ENCODE measurements at places on chromosomes 2 and 18.

DNA sequence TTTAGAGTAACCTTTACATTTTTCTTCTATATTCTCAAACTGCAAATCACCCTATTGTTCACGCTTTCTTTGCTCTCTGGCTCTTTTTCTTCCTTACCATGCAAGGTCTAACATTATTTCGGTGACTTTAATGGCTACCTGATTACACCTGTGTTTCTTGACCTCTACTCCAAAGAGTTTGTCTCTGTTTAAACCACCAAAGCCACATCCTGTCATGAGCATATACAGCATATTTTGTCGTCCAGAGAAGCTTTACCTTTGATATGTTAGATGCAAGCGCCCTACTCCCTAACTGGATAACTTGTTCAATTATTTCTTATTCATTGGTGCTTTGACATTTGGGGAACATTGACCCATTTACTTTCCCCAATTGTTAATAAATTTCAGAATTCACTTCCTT, 565.1 kb upstream of the GCFC2 start:
- DNase-seq = no peak

- no peak for DNase-seq
Measured at GRCh38 chr18:8895987-8896619, 190.7 kb downstream of the MTCL1 start.

- no peak for DNase-seq
Measured at GRCh38 chr2:160735696-160736095, 242.1 kb upstream of the RBMS1 start.

DNA sequence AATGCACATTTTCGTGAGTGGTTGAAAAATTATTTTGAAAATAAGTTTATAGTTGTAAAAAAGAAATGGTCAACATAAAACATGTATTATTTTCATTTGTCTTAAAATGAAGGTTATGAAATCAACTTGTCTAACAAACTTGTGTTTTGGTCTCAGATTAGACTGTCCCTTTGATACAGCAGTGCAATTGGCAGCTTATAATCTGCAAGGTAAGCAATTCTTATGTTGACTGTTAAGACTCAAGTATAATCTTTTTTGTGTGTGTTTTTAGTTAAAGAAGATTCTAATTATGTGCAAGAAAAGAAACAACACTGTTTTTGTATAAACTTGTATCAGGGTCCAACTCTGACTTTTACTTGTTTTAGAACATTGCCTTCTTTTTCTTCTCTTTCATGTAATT, 62.7 kb downstream of the EPB41L5 start:
- no peak for DNase-seq

GRCh38 chr2:9679218-9679617, 48.4 kb upstream of the YWHAQ start:
- no peak for DNase-seq

DNA sequence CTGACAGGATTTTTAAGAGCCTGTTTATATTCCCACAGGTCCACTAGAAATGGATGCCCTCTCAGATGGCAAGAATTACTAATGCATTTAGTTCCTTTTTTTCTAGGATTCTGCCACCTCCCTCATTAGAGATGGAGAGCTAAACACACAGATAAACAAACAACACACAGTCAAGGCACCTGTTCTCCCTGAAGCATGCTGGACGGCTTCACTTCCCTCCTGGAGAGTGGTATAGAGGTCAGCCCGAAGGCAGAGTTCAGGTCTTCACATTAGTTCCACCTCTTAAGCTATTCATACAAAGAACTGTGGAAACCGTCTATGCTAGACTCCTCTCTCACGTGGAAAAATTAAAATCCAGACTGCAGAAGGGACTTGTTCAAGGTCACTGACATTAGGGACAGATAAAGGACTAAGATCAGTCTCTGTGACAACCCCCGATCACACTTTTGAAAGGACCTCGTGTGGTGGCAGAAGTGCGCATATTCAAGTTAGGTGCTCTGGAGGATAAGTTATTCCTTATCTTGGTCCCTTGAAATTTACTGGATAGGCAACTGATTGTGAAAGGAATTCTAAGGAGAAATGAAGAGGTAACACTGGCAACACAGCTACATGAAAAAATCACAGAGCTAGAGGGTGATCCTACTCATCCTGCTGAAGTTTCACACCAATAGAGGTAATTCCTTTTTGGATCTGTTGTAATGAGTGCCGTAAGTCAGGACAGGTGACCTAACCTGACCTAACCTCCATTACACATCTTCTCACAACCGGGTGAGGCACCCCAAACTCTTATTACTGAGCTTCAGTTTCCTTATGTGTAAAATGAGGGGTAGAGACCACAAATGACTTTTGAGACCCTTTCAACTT, 75.1 kb downstream of the SPRED2 start:
- peak; percentile 17 for DNase-seq

GRCh38 chr2:217835931-217836891, 166.6 kb downstream of the TNS1 start:
- DNase-seq = peak; percentile 64

DNA sequence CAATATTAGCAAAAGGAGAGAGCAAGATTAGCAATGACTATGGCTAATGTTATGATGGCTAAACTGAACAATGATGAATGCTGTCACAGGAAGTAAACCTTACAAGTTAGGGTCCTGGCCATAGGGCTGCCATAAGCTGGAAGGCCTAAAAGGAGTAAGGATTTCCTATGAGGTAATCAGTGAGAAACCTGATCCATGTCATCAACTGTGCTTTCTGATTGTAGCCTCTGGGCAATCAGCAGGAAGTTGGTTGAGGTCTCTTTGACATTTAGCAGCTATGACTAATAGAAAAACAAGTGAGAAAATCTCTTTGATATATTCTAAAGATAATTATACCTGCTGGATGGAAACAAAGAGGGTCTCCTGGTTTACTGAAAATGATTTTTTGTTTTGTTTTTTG, 193.0 kb downstream of the RAB3GAP1 start:
- DNase-seq = no peak

GRCh38 chr2:240796543-240797499, 23.2 kb downstream of the KIF1A start:
- DNase-seq = no peak

GRCh38 chr2:37832590-37833197, 92.4 kb upstream of the RMDN2 start:
- peak; percentile 87 for DNase-seq

DNA sequence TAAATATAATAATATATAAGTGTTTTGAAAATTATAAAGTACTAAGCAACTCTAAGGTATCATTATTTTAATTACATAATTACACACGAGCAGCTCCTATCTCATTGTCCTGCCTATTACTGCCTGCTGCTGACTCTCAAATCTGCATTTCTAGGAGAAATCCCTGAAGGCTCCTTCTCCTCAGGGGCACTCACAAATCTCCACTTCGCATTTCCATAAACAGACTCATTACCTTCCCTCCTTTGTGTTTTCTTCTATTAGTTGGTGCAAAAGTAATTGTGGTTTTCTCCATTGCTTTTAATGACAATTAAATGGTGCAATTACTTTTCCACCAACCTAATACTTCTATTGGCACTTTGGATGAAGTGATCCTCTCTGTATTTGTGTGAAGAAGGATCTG, 135.0 kb upstream of the HNMT start:
- no peak for DNase-seq

DNA sequence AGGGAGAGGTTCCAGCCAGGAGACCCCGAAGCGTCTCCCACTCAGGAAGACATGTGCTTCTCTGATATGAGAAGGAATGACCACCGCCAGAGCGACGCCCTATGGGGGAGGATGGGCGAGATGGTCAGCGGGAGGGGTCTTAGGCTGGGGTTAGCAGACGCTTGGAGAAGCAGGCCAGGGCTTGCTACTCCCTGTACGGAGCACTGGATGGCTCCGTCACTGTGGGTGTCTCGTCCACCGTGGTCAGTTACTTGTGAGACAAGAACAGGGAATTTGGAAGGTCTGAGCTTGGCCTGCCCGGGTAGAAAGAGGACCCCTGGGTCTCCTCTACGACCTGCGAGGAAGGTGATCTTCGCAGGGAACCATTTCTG, 39.8 kb downstream of the TMEM18 start:
- DNase-seq = no peak

DNA sequence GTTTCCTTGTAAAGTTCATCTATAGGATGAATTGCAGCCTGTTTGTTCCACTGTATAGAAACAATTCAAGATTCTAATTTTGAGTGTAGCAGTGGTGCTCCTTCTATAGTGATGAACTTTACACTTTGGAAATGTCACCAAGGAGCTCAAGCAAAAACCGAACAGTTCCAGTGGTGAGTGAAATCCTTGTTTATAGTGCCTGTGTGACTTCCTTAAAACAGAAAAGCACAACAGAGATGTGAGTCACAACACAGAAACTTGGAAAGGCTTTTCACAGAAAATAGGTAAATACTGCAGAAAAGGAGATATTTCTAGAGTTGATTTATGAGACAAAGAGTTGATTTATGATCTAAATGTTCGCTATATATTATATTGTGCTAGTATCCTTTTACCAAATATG, 482.0 kb downstream of the PTPRM start:
- no peak for DNase-seq

- peak; percentile 32 for DNase-seq
Measured at GRCh38 chr2:105344704-105345345, 7.5 kb downstream of the C2orf49 start.

DNA sequence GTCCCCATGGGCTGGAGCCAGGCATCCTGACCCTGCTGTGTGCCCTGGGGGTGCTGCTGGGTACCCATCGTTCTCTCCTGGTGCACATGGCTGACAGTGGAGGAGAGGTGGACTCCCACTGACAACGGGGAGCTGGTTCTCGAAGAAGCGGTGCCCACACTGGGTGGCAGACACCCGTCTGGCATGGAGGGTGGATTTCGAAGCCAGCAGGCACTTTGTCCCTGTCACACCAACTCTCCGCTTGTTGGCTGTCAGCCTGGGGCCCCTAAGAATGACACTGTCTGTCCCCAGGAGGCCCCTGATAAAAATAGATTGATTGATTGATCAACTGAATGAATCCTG, 55.4 kb downstream of the RTP5 start:
- DNase-seq = no peak

- DNase-seq = no peak
Measured at GRCh38 chr2:74524955-74525716, 895 bp downstream of the DQX1 start.

DNA sequence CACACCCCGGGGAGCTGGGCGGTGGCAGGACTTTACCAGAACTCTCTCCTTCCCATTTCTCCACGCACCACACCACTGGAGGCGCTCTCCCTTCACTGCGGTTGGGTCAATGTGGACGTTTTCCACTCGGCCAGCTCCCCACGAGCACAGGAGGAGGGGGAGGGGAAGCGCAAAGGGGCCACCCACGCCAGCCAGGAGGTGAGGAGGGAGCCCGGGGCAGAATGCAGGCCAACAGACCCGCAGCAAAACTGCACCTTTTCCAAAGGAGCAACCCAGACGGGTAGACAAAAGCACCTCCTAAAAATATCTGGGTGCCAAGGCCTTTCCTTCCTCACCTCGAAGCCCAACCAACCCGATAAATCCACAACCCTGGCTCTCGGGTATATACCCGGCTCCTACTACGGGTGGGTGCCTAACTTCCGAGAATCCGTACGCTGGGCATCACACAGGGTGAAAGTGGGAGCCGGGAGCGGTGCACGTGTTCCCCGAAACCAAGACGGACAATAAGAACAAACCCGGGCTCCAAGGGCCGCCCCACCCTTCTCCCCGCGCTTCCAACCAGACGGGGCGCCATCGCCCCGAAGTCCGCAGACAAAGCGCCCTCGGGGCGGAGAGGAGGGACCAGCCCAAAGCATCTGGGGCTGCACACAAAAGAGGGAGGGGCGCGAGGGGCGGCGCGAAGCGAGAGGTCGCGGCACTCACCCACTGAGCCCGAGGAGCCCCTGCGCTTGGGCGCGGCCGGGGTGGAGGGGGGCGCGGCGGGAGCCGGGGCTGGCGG, 1.0 kb downstream of the RTN4 start:
- peak; percentile 89 for DNase-seq

DNA sequence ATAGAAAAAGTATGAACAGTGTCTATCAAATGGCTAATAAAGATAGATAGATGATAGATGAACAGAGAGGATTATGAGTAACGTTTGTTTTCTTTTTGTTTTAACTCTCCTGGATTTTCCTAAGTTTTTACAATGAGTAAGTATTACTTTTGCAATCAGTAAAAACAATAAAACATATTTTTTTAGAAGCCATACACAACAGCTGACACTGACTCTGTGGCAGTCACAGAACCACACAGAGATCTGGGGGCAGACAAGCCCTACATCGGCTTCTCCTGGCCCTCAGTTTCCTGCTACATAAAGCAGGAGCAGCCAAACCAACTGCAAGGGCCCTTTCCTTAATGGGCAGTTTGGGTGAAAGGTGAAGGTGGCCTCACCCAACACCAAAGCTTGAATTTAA, 63.6 kb downstream of the ANTXR1 start:
- DNase-seq = no peak

GRCh38 chr2:25354116-25354515, 12.4 kb upstream of the DNMT3A start:
- no peak for DNase-seq

- DNase-seq = no peak
Measured at GRCh38 chr18:25348386-25349130, 3.4 kb downstream of the ZNF521 start.

- DNase-seq = no peak
Measured at GRCh38 chr18:79942211-79942610, 9.2 kb downstream of the SLC66A2 start.

GRCh38 chr2:118315606-118316005, 227.3 kb downstream of the INSIG2 start:
- no peak for DNase-seq

Measured in inflammatory macrophage treated with lipopolysaccharide for 4 hours (primary cell).